ENCODE measurements at places on chromosomes 13 and 19.

- no peak for DNase-seq
Measured at GRCh38 chr13:73142071-73142470, 83.3 kb downstream of the KLF5 start.

DNA sequence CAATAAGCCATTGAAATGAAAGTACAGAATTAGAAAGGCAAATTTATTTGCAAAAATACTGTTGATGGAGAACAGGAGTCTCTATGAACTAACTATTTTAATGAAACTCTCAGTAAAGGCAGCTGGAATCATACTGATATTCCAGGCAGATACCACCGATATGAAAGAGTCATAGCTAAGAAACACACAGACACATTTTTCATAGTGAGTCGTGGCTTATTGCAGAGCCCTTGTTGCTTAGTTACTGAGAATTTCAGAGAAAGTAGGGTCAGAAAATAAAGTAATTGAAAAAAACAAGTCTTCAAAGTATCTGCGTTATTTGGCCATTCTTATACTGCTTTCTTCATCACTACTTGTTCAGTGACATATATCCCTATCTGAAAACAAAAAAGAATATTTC is 1890.9 kb downstream of the PCDH9 start:
- DNase-seq: no peak

- no peak for DNase-seq
Measured at GRCh38 chr19:51119101-51119500, 5.6 kb upstream of the SIGLEC9 start.

DNA sequence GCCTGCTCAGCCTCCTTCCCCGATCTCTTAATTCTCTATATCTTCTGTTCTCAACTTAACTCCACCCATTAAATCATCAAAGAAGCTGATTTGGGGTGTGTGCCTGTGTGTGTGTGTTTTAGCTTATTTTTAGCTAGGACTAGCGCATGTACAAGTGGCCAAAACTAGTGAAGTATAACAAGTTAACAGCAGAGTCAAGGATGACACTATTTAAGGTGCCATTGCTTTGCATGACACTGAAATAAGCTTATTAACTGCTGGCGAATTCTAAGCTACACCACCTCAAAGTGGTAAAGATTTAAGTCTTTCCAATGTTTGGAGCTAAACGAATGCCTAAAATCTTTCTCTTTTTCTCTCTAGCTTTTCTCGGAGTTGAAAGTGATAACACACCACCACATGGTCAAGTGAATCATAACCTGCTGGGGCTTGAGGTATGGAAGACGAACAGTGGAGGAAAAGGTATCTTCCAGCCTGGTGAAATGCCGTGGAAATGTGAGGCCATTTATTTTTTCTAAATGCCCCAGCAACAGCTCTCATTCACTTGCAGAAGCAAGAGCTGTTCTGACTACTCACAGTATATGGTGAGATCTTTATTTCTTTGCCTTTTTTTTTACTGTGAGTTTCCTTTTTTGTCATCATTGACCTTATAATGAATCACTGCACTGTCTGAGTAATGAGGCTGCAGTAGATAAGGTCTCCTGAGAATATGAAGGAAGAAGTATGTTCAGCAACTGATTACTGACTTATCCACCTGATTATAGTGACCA is 570.3 kb downstream of the PCDH9 start:
- DNase-seq: no peak

DNA sequence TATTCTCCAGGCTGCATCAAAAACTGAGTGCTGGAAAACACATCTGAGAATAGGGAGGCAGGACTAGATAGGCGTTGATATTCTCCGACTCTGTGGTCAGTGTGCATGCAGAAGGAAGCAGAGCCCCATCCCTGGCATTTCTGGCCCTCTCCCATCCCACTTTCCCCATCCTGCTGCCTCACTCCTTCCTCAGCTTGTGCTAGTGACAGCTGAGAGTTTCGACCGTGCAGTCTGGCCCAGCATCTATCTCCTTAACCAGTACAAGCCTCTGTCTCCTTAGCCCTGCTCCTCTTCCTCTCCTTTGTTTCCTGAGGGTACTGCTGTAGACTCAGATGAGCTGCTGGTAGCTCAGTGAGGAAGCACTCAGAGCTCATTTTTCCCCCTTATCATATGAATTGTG is 163.2 kb downstream of the SUCLA2 start:
- DNase-seq: no peak

DNA sequence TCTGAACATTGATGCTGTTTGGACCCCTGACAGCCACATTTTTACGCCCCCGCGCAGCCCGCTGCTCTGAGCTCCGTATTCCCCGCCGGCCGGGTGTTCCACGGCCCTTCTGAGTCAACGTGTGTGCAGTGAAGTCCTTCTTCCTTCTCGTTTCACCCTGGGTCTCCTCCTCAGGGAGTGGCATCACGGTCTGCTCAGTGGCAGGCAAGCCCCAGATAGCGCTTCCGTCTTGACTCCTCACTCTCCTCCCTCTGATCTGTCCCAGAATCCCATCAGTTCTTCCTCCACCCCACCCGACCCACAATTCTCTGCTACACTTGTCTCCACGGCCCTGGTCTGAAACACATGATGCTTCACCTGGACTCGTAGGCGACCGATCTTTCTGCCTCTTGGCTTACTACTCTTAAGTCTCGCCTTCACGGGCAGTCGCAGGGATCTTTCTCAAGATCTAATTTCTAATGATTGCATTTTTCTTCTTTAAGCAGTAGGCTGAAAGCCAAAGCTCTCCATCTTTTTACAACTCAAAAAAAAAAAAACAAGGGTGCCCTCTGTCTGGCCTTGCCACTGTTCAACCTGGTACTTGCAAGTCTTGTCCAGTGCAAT is 33.9 kb downstream of the CCNE1 start:
- no peak for DNase-seq

GRCh38 chr13:91133941-91134802 is 213.3 kb upstream of the MIR17HG start:
- no peak for DNase-seq

GRCh38 chr19:10027158-10027997 is 14.1 kb downstream of the RDH8 start:
- DNase-seq: peak; percentile 15

DNA sequence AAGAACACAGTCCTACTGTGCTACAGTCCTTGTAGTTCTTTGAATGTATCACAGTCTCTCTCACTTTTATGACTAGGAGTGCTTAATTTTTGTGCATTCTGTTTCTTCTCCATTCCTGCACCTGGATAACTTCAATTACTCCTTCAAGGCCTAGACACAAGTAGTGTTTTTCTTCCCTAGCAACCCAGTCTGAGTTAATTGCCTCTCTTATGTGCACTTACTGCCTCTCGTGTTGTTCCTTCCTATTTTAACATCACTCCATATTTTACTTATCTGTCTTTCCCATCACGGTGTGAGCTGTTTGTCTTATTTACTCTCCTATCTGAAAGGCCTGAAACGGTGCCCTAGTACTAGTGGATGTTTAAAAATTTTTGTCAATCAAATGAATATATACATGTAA is 101.5 kb downstream of the HS6ST3 start:
- no peak for DNase-seq

GRCh38 chr19:10091895-10092641 is 6.0 kb downstream of the SHFL start:
- DNase-seq: no peak

DNA sequence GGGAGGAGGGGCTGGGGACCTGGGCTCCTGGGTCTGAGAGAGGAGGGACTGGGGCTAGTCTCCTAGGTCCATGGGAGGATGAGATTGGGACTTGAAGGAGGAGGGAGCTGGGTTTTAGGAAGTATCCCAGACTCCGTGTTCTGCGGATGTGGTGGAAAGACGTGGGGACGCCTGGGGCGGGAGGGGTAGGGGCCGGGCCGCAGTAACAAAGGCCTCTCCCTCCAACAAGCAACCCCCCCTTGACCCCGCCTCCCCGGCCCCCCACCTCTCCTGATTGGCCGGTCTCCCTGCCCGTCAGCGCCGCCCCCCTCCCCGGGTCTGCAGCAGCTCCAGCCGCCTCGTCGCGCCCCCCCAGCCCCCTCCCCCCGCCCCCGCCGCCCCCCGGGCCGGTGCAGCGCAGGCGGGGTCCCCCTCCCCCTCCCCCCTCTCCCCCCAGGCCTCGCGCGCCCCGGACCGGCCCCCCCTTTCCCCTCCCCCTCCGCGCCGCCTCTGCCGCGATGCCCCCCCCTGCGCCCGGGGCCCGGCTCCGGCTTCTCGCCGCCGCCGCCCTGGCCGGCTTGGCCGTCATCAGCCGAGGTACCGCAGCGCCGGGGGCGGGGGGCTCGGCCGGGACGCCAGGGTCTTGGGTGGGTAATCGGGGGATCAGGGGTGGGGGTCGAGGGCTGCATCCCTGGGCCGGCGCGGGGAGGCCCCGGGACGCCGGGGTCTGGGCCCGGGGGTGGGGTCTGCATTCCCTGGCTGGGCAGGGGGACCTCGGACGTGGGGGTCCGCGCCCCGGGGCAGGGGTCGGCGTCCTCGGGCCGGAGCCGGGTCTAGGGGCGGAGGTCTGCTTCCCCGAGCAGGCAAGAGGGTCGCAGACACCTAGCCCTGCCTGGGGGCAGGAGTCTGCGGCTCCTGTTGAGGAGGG is at the start of gene IGLON5:
IGLON5 (plus strand) TSS at position 294 of the 907 bp plus-strand sequence; CDS start at position 498, 204 bp downstream.
- DNase-seq: no peak

DNA sequence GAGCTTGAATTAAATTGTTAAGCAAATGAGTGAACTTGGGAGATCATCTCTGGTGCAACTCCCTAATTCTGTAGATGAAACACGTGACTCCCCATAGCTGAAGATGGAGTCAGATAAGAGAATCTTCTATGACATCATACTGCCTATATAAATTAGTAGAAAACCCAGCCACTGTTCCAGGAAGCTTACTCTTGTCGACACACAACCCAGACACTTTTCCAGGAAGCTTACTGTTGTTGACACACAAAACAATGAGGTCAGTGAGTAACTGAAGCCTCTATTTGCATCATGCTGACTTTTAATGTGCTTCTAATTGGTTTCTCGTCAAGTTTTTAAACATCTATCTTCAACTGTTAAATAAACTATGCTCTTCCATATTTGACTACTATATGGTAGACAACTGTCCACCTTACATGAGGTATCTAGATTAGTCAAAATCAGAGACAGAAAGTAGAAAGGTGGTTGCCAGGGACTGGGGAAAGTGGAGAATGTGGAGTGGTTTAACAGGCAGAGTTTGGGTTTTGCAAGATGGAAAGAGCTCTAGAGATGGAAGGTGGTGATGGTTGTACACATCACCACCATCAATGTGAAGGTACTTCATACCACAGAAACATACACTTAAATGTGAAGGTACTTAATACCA is 168.2 kb downstream of the FGF14 start:
- DNase-seq: no peak

DNA sequence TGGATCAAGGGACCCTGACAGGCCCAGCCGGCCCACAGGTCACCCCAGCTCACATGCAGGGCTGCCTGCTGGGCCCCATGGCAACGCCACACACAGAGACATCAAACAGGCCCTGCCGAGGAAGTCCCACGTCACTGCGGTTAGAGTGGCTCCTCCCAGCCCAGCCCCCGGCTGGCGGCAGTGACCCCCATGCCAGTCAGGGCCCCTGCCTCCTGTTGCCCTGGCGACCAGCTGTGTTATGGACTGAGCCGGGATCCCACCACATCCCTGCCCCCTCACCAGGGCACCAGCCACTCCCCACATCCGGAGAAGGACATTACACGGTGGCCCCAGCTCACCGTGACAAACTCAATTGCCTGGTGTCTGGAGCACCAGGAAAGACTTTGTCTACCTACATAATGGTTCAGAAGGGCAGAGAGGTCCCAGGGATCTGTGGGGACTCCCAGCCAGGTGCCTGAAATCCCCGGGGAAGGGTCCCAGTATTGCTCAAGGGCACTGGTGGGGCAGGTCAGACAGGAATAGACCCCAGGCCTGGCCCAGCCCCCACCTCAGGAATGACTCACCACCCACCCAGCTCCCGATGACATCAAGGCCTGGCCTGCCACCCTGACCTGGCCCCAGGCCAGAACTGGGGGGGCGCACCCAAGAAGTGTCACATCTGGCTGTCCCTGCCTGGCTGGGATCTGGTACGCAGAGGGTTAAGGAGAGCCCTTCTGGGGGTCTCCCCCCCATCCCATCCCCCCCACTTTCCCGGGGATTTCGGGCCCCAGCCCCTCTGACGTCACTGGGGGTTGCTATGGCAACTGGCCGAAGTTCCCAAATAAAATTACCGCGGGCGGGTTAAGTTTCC is 30.2 kb upstream of the NANOS3 start:
- DNase-seq: peak; percentile 91

DNA sequence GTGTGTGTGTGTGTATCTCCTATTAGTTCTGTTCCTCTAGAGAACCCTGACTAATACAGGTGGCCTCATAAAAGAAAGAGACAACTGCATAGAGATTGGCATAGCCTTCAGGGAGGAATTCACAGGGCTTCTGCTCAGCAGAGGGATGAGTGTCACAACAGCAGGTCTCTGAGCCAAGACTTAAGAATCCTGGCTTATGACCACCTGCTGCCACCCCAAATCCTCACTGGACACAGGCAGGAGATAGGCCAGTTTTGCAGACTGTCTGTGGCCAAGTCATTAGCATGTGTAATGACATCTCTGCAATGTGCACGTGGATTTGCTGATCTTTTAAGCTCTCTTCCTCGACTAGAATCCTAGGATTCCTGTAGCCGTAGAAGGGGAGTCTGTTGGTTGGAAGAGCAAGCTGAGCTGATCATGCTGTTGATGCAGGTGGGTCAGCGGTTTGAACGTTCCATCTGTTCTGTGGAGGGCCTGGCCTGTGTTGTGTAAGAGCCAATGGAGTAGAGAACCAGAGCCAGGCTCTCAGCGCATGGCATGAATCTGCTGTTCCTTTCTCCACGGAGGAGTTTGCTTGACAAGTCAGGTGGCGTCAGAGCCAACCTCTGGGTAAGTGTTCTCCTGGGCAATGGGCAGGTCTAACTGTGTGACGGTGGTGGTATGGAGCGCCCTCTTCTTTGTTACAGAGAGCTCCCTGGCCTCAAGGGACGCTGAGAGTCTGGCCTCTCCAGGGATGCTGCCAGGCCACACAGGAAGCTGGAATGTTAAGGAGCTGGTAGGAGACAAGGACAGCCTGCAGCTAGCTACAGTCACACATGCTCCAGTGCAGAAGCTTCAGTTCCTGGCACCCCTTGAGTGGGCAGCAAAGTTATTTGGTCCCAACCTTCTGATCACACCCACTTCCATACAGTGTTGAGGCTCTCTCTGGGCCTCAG is 503.1 kb downstream of the FOXO1 start:
- DNase-seq: no peak

DNA sequence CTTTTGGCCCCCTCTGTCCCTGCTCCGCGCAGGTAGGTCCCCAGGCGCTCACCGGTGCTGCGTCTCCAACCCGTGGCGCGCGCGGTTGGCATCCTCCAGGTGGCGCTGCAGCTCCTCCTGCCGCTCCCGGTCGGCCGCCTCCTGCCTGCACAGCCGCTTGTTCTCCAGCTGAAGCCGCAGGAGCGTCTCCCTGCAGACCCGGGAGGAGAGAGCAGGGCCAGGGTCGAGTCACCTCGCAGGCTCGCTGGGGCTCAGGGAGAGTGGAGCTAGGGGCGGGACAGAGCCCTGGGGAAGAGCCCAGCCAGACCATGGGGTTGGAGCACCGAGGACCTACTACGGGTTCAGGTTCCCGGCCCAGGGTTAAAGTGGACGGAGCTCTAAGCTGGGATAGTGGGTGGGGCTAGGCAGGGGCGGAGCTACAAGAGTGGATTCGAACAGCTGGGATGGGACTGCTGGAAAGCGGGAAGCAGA is 9.3 kb downstream of the HOOK2 start:
- peak; percentile 35 for DNase-seq

- DNase-seq: no peak
Measured at GRCh38 chr19:289651-290371, 1.4 kb downstream of the PLPP2 start.
